ENCODE measurements at places on chromosomes 6 and 20.

- no peak for DNase-seq
Measured at GRCh38 chr6:110421749-110422443, 6.5 kb upstream of the DDO start.

- no peak for DNase-seq
Measured at GRCh38 chr20:60715172-60715571, 536.9 kb upstream of the CDH4 start.

GRCh38 chr6:145530454-145530853 lies 204.9 kb downstream of the EPM2A start:
- DNase-seq: no peak

DNA sequence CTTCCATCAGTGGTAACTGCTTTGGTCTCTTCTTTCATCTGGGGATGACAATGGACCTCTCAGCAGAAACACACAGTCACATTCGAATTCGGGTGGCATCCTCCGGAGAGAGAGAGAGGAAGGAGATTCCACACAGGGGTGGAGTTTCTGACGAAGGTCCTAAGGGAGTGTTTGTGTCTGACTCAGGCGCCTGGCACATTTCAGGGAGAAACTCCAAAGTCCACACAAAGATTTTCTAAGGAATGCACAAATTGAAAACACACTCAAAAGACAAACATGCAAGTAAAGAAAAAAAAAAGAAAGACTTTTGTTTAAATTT lies 6.1 kb downstream of the EDN1 start:
- no peak for DNase-seq

GRCh38 chr6:867378-867777 lies 174.4 kb upstream of the EXOC2 start:
- no peak for DNase-seq

DNA sequence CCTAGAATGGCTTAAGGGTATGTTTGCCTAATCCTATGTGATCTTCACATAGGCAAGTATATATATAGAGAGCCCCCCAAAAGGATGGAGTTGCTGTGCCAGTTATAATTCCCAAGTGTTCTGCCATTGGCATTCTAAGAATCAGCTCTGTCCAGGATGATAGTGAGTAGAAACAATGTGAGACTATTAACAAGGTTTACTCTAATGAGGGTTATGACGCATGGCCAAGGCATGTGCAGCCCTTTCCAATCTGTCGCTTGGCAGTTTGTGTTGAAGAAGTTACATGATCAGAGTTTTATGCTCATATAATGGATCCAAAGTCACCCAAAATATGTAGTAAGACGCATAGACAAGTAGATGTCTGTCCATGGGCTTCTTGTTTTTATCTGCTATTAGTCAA lies 33.6 kb downstream of the VGLL2 start:
- DNase-seq: no peak

Data from NCI-H1105 treated with DMSO at 0.1 percent for 48 hours (cell line).